ENCODE measurements at places on chromosomes 13 and 19.

- no peak for DNase-seq
Observed at GRCh38 chr13:28037399-28037798, 48.9 kb upstream of the URAD start.

DNA sequence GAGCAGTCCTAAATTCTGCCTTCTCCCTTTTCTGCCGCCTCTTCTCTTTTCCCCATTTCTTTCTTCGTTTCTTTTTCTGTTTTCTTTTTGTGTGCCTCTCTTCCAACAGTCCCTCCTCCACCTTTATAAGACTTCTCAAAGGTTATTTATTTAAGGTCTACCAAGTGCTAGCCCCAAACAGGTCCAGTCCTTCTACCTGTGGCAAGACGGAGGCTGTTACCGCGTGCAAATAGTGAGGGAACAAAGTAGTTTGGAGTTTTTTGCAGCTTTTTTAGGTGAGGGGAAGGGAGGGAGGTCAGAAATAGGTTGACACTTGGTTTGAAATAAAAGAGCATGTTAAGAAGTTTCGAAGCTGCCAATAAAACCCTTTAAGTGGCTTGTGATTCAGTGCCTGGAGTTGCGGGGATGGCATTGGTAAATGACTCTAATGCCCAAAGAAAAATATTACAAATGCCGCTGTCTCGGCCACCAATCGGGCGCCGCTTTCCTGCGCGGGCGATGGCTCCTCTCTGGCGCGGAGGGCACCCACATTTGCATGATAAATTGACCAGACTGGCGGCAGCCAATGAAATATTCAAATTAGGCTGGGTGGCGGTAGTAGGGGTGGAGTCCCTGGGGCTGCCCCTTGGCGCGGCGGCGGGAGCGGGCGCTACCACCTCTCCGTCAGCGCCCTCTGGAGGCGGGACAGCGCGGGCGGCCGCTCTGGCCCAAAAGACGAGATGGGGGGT is 7.5 kb upstream of the TSHZ3 start:
- peak; percentile 24 for DNase-seq

- DNase-seq, result no peak
Observed at GRCh38 chr13:20132052-20132634, 28.7 kb downstream of the GJA3 start.

- no peak for DNase-seq
Observed at GRCh38 chr13:82688400-82688994, 1193.8 kb downstream of the SLITRK1 start.

GRCh38 chr13:45325806-45326205 is 15.2 kb downstream of the TPT1 start:
- DNase-seq, result no peak

DNA sequence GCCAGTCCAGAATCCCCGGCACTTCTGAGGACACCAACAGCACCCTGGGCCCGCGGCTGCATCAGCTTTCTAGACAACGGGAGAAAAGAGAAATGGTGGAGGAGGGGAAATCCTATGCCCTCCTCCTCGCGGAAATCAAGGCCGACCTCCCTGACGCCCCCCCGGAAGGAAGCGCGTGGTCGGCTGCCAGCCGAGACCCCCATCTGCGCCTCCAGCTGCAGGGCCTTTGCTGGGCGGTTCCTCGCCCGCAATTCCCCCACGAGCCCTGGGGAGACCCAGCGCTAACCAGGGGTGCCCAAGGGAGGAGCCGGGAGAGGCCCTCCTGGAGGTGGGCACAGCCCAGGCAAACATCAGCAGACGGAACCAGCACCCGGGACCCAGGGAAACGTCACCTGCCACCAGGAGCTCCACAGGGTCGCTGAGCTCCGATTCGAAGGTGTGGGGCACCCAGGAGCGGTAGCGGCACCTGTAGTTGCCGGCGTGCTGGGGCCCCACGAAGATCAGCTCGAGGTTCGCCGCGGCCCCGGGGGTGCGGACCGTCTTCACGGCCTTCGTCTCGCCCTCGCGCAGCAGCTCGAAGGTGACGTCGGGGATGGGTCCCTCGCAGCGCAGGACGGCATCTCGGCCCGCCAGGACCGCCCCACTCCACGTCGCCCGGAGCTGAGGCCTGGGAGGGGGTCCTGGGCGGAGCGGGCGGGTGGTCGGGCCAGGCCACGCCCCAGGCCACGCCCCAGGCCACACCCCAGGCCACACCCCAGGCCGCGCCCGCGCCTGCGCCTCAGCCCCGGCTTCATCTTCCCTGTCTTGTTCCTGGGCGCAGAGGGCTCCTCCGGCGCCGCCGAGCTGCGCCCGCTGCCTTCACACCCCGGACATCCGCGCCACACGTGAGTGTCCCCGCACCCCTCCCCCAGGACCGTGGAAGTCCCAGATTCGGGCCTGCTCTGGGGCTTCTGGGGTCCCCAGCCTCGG is 6.0 kb downstream of the A1BG start:
- DNase-seq, result peak; percentile 69

GRCh38 chr19:13152974-13153568 is 2.9 kb downstream of the IER2 start:
- DNase-seq, result peak; percentile 97

DNA sequence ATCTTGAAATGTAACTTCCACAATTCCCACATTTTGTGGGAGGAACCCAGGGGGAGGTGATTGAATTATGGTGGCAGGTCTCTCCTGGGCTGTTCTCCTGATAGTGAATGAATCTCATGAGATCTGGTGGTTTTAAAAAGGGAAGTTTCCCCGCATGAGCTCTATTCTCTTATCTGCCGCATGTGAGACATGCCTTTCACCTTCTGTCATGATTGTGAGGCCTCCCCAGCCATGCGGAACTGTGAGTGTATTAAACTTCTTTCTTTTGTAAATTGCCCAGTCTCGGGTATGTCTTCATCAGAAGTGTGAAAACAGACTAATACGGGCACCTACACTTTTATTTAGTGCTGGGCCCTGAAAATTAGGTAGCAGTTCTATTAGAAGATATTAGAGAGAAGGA is 45.8 kb downstream of the TNFSF13B start:
- DNase-seq, result no peak

GRCh38 chr19:35666251-35666913 is at the start of gene UPK1A:
Gene UPK1A (plus strand): TSS chr19:35666517. CDS start chr19:35666813, 296 bp downstream.
- DNase-seq, result no peak

DNA sequence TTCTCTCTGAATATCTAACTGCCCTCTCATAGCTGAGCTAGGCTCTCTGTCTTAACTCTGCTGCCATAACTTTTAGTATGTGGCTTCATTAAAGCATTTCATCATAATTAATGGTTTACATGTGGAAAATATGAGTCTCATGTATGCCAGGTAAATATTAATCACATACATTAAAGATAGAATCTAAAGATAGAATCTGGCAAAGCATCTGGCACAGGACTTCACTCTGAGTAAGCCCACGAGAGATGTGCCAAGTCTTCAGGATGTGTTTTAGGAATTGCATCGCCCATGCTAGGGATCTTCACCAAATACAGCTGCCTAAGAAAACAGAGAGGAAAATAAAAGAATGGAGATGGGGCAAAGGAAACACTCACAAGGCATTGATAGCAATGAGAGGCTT is 285.8 kb downstream of the DIAPH3 start:
- no peak for DNase-seq

GRCh38 chr13:78524936-78525335 is 78.4 kb downstream of the POU4F1 start:
- no peak for DNase-seq

- no peak for DNase-seq
Observed at GRCh38 chr13:30058429-30058828, 208.0 kb upstream of the UBL3 start.

DNA sequence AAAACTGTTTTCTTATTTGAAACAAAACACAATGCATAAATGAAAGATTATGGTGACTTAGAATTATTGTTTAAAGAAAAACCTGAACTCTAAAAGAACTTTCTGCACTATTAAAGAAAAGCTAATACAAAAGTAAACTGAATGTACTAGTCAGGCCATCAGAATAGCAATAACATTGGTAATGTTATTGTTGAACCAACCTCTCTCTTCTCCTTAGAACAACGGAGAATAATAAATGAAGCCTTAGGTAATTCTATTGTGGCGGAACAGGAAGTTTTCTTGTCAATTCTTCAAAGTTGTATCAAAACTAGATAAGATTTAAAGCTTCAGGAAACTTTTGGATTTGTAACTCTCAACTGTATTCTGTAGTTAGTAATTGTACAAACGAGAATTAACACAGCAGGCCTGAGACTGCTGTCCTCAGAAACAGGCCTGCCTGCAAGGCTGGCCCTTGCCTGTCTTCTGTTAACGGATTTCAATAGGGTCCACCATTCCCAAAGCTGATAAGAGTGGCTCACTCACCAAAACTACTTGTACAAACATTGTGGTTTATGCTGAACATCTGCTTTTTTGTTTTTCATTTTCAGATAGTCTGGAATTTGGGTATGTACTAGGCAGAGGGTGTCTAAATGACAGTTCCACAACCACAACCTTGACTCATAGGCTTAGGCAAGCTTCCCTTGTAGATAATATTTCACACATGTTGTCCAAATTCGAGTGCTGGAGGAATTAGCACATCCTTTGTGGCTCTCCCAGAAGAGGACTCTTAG is 825.8 kb downstream of the GPC5 start:
- no peak for DNase-seq

GRCh38 chr13:76213423-76213904 is 577.3 kb downstream of the LMO7 start:
- DNase-seq, result no peak

DNA sequence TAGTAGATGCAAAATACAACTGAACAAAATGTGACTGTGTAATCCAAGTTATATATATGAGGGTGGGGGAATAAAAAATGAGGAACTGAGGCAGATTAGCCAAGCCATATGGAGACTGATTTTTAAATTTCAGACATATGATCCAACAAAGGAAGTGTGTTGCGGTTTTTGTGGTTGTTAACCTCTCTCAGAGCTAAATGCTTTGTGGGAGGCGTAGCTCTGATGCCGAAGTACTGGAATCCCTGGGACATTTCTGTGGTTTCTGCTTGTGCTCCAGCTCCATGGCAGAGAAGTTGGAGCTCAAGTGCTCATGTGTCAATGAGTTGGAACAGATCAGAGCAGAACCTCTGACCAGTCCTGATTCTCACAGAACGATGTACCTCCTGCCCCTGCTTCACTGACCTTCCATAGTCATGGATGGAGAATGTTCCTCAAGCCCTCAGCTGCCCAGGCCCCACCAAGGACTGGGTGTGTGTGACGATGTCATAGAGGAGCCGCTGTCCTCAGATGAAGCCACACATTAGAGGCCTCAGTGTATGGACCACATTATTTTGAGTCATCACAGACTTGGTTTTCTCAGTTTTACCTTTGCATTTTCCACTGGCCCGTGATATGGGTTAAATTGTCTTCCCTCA is 107.6 kb downstream of the SOX1 start:
- no peak for DNase-seq

DNA sequence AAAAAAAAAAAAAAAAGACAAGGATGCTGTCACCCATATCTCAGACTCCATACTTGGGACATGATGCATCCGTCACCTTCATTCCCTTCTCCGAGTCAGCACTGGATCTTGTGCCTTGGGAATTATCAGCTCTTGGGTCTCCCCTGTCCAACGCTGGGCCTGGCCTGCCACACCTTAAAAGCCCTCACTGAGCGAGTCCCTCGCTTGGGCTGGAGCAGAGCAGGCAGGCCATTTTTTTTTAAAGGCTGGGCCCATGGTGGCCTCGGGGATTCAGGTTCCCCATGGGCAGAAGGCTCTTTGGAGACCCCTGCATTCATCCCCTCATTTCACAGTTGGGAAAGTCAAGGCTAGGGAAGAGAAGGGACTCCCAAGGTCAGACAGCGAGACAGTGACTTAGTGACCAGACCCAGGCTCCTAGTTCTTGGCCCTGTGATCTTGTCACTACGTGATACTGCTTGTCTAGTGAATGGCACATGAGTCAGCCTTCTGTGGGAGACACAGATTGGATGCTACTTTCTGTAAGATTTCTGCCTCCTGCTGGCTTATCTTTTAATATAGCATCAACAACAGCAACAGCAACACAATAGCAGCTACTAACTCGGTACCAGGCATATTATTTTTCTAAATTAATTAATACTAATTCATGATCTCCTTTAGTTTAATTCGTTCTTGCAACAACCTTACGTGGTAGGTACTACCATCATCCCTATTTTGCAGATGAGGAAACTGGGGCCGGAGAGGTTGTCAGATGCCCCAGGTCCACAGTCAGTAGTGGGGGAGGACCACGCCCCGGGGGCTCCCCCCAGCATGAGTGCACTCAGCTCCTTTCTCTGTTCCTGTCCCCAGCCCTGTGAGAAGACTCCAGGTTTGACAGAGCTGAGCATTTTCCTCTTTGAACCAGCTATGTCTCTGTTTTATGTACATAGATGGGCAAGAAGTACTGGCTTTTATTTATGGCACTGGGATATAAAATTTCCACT is 27.4 kb upstream of the ZNF536 start:
- DNase-seq, result no peak

DNA sequence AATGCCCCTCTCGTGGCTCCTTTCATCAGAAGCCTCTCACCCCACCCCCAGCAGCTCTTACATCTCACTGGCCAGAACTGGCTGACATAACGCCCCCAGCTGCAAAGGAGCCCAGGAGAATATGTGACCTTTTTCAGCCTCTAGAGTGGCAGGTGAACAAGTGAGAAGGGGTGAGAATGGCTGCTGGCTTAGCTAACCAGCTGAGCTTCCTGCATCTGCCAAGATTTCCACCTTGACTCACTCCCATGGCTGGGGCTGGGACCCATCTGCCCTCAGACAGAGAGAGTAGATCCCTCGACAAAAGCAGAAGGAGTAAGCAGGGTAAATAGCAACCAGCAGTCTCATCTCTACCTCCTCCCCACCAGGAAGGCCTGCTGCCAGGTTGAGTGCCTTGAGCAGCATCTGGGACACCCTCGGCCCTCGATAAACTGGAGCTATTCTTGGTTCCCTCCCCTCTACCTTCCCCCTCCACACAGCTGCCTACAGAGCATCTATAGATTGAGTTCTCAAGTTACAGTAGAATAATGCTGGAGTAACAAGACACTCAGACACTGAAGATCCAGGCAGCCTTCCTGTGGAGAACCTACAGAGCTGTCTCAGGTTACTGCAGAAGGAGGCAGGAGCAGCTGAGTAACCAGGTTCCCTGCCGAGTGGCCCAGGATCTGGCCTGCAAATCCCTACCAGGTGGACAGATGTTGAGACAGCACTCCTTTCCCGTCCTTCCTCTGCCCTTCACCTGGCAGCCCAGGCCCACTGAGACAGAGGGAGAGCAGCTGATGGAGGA is 15.5 kb downstream of the KASH5 start:
- DNase-seq, result no peak

DNA sequence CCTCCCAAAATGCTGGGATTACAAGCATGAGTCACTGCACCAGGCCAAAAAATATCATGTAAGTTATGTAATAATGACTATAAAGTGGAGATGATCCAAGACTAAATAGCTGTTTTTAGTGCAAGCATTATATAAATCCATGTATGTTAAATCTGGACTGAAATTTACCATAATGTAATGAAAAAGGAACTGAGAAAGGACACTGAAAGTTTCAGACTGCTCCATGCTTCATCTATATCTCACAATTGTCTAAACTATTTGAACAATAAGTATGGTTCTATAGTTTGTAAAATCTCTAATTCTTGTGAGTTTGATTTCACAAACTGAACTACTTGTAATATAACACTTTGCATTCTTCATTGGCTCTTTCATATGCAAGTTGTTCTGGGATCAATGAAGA is 2299.5 kb downstream of the PCDH9 start:
- no peak for DNase-seq

- DNase-seq, result no peak
Observed at GRCh38 chr13:98050041-98050466, 92.8 kb upstream of the FARP1 start.

Measured in transverse colon (tissue), 4 donors.